ENCODE measurements at places on chromosomes 12 and 14. TPM values are rescaled to one million over a fixed set of nuclear protein-coding genes. Genes with fewer than 3 reads are reported as not detected.
A peak's percentile ranks its signal among the peaks of the same experiment; 100 is the strongest.

- no peak for DNase-seq
Measured at GRCh38 chr12:53941187-53941586, 2.6 kb downstream of the HOXC13 start.

DNA sequence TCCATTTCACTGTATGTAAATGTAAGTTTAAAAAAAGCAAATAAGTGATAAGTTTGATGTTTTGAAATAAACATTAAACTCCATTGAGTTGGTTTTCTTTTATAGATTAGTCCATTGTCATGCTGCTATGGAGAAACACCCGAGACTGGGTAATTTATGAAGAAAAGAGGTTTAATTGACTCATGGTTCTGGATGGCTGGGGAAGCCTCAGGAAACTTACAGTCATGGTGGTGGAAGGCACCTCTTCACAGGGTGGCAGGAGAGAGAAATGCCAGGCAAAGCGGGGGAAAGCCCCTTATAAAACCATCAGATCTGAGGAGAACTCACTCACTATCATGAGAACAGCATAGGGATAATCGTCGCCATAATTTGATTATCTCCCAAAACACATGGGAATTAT, 48.4 kb upstream of the OXA1L start:
- DNase-seq, result no peak

DNA sequence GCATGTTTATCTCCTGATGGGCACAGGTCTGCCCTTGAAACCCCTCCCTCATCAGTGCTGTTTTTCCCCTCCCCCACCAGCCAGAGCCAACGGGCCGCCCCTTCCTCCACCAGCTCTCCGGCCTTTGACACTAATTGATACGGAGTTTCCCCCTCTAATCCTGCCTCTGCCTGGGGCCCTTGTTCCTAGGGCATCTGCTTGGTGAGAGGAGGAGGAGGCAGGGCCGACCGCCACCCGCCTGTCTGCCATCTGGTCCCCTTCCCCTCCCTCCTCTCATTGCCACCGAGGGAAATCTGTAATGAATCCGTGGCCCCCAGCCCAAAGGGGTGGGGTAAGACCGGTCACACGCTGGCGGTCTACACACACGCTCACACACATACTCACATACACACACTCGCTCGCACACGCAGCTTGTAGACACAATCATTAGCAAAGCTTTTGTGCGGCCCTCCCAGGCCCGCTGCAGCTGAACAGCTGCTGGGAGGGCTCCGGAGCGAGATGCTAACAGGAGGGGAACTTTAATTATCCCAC, 27.4 kb downstream of the SRRM4 start:
- no peak for DNase-seq

DNA sequence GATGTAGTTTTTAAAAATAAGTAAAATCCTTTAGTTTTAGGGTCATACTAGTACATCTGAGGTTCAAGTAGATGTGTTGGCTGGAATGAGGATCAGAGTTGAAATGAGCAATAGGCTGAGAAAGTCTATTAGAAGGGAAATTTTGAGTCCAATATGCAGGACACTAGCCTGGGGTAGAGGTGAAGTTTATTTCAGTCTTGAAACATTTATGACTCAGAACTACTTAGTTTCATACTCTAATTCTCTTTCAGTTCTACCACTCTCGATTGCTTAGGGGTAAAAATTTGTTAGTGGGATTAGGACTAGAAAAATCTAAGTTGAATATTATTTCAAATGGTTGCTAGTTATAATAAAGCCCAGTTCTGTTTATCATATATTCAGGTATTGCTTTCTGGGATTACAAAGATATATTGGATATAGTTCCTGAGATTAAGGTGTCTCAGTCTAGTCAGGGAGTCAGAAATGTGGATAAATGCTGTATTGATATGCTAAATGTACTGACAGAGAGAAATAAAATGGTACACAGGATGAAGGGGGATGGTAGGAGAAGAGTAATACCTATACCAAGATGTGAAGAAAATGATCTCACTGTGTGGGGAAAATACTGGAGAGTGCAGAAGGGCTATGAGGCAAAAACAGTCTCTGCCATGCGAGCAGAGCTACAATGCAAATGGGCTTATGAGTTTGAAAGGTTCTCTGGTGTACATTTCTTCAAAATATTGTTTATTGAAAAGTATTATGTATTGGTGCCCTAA, 395.8 kb upstream of the FBXO33 start:
- DNase-seq, result no peak

- no peak for DNase-seq
Measured at GRCh38 chr12:66055837-66056319, 74.7 kb downstream of the LLPH start.

GRCh38 chr14:60094306-60094897, 2.7 kb downstream of the PCNX4 start:
- DNase-seq, result peak; percentile 25

DNA sequence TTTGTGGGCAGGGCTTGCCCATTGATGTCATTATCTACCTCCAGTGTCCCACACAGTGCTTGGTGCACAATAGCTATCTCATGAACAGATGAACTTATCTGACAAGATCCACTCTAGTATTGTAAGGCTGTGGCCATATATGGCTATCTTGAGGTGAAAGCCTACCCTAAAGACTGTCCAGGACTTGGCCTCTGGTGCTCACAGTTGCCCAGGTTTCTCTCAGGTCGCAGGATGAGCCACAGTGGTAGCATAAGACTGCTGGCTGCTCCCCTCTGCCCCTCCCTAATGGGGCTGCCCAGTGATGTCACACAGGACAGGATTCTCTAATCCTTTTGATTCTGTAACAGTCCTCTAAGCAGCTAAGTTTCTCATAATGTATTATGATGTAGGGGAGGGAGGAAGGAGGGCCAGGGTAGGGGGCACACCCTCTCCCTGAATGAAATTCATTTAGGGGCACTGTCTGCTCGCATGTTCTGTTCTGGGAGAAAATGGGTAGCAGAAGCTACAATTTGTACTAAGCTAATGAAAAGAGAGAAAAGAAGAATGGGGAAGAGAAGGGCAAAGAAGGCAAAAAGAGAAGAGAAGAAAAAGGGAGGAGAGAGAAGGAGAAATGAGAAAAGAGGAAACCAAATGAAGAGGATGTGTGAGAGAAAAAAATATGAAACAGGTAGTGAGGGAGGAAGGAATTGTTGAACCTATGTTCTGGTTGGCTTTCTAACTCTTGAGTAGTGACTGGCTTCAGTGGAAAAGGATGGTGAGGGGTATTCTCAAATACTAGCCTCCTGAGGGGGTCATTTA, 3.4 kb upstream of the PPM1A start:
- no peak for DNase-seq

- no peak for DNase-seq
Measured at GRCh38 chr14:72513965-72514659, 379.8 kb downstream of the DPF3 start.

DNA sequence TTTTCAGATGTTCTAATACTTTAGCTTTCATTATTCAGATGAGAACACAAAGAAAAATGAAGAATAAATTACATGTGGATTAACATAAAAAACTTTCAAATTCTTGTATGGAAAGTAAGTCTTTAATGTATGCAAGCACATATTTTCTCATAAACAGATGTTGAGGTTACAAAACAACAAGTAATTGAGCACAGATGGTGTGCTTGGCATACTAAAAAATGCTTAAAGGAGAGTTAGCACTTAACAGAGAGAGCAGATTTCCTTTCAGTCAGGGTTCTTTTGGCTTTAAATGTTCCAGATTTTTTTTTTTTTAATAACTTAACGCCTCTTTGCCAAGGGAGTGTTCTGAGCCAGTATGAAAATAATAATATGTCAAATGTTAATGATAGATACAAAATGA, 96.0 kb downstream of the RASSF9 start:
- no peak for DNase-seq

- no peak for DNase-seq
Measured at GRCh38 chr12:84637926-84638325, 274.7 kb downstream of the SLC6A15 start.

GRCh38 chr12:126346087-126346486, 1280.9 kb downstream of the AACS start:
- DNase-seq, result no peak

GRCh38 chr12:58819345-58819744, 101.0 kb downstream of the LRIG3 start:
- no peak for DNase-seq

DNA sequence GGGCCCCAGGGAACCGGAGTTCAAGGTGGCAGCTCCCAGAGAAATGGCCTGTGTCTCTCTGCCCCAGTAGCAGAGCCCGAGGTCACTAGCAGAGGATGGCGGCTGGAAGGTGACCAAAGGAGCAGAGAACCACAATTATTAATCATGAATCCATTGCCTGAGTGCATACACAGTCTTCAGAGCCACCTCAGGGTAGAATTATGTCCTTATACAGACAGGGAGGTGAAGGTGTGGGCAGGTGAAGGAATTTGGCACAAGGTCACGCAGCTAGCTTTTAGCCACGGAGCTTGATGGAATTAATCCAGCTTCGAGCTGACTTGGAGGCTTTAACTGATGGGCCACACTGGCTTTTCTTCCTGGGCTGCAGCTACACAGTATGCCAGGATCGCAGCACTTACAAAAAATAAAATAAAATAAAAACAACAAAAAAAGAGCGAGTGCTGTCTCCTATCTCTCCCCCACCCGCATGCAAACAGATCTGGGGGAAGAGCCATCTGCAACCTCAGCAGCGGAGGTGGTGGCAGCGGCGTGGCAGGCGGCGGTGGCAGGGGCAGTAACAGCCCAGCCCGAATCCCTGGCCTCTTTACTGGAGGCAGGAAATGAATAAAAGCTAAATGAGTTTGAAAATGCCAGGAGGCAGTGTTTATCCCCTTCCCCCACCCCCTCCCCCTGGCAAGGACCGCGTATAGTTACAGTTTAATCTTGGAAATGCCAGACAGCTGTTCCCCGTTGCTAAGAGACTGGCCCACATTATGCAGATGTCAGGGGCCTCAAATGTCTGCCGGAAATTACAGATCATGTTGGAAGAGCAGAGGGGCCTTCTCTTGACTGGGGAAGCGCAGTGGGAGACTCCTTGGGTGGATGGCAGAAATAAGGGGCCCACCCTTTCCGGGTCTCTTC, 93.5 kb downstream of the LRRC74A start:
- DNase-seq, result no peak

DNA sequence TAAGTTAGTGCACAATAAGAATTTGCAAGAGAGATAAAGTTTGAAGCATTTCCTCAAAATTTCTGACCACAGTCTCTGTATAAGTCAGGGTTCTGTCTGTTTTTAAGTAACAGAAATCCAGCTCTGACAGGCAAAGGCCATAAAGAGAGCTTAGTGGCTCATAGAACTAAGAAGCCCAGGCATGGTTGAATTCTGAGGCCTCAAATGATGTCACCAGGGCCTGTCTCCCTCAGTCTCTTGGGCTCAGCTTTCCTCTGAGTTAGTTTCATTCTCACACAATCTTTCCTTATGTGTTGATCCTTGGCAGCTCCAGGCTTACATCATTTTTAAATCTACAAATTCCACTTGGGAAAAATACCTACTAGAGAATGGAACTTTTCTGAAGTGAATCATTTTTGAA, 173.4 kb upstream of the ATP2B1 start:
- no peak for DNase-seq

GRCh38 chr14:58082491-58083098, 69.4 kb downstream of the ARMH4 start:
- DNase-seq, result no peak

DNA sequence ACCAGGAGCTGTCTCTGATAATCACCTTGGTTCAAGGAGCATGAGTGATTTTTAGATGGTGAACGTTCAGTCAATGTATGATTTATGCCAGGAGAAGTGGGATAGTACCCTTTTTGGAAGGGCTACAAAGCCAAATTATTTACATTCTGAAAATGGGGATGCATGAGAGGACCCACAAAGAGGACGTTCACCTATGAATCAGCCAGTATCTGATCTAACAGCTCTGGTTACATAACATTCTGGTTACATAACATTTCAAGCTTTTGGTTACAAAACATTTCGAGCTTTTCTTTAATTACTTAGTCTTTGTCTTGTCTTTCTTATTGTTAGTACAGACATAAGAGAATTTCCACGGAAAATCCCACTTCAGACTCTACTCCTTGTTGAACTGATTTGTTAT, 68.8 kb downstream of the SLCO1A2 start:
- DNase-seq, result no peak

- peak; percentile 24 for DNase-seq
Measured at GRCh38 chr12:30847259-30847658, 79.3 kb upstream of the TSPAN11 start.

- DNase-seq, result no peak
Measured at GRCh38 chr12:115835445-115835844, 442.0 kb downstream of the MED13L start.

GRCh38 chr14:104304451-104305351, 166.3 kb downstream of the KIF26A start:
- DNase-seq, result no peak

GRCh38 chr12:111759991-111760390, 6.7 kb upstream of the ALDH2 start:
- no peak for DNase-seq

DNA sequence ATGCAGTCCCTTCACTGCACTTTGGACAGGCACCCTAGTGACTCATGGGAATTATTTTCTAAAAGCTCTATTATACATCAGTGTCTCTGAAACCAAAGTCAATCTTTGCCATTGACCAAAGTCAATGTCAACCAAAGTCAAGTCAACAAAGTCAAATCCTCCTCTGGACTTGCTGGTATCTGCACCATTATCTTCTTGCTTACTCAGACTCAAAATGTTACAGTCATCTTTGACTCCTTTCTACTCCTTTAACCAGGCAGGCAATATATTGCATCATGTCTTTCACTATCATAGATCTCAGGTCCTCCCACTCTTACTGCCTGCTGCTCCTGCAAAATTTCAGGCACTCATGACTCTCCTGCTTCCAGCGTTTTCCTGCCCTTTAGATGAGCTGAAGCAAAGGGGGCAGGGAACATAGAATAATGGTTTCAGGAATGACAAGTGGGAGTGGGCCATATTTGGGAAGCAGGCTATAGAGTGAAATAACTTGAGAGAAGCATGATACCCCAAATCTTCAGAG, 39.2 kb downstream of the IGF1 start:
- no peak for DNase-seq

DNA sequence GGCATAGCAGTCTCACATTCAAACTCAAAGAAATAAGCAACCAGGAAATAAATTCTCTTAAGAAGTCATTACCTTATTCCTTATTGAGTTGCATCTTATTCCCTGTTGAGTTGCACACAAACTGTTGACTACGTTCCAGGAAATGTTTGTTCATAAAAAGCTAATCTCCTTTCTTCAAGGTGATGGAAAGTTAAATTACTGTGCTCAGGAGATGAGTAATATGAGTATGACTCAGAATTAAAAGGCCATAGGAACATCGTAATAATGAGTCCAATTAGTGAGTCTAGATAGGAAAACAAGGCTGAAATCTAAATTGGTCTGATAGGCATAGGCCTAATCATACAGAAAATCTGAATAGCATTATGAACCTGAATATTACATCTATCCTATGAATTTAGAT, 203.1 kb downstream of the SLC2A13 start:
- DNase-seq, result no peak

- no peak for DNase-seq
Measured at GRCh38 chr12:100216337-100216736, 15.7 kb downstream of the ACTR6 start.

- no peak for DNase-seq
Measured at GRCh38 chr14:60862283-60862682, 118.6 kb downstream of the TRMT5 start.

KRT8 gene
- not detected for total RNA-seq

HOXC4 gene
- total RNA-seq, result not detected

DIP2B gene
- 26.7 TPM for total RNA-seq

CD163L1 gene
- not detected for total RNA-seq

RFX4 gene
- not detected for total RNA-seq

KLRC1 gene
- total RNA-seq, result 0.12 TPM

KTN1 gene
- total RNA-seq, result 135 TPM

PTPRR gene
- not detected for total RNA-seq

ACOT6 gene
- not detected for total RNA-seq

LYZ gene
- total RNA-seq, result not detected

GEMIN2 gene
- 23.7 TPM for total RNA-seq

SPRING1 gene
- 31.0 TPM for total RNA-seq

CACNA2D4 gene
- 6.1 TPM for total RNA-seq
